HS-5 (cell line): ENCODE measurements at places on chromosomes 7 and 10.

GRCh38 chr7:95804052-95804451 is 31.7 kb downstream of the DYNC1I1 start:
- DNase-seq: no peak

DNA sequence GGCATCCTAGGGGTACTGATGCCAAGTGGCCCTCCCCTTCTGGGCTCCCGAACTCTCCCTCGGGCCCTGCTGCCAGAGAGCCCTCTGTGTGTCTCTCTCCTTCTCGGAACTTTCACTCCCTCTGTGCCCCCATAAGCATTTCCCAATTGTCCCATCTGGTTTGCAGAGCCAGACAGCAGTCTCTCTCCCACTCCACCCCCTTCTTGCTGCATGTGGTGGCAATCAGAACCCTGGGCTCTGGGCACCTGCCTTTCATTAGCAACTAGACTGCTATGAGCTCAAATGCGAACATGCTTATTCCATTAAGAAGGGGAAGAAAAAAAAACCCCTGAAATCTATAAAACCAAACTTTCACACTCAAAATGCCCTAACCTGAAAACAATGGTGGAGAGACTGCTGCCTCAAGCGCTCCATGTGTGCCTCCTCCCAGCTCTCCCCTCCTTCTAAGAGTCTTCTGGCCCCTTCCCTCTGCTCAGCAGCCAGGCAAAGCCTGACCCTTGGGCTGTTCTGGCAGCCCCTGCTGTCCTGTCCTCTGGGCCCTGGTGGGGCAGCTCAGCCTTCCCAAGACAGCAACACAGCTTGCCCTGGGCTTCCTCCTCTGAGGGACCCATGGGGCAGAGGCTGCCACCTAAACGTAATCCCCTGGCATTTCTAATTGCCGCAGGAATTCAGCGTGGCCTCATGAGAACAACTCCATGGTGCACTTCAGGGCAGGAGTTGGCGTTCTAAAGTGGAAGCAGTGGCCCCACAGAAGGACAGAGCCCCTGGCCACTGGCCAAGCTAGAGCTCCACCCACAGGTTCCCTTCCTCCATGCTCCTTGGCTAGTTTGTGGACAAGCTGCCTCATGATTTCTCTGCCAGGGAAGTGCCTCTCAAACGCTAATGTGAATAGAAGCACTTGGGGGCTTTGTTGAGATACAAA is 415.4 kb downstream of the PLXNA4 start:
- no peak for DNase-seq

- no peak for DNase-seq
These were observed 12.2 kb downstream of the PLXDC2 start for GRCh38 chr10:19828278-19829049.

GRCh38 chr7:37920849-37921805 is 687 bp downstream of the EPDR1 start:
- no peak for DNase-seq

- no peak for DNase-seq
These were observed 1.5 kb downstream of the DNA2 start for GRCh38 chr10:68470300-68470699.

- DNase-seq: no peak
These were observed 74.1 kb downstream of the TES start for GRCh38 chr7:116284390-116284789.

- no peak for DNase-seq
These were observed 49.5 kb upstream of the CACUL1 start for GRCh38 chr10:118804262-118804773.

GRCh38 chr10:130021383-130021950 is 57.4 kb upstream of the EBF3 start:
- DNase-seq: peak; percentile 81

GRCh38 chr10:104767745-104768144 is 126.7 kb downstream of the SORCS3 start:
- no peak for DNase-seq

GRCh38 chr7:158396301-158396905 is 191.2 kb downstream of the PTPRN2 start:
- DNase-seq: no peak
